Thyroid gland (tissue), 4 donors: ENCODE measurements at places on chromosomes 5 and 9. TPM values are rescaled to one million over a fixed set of nuclear protein-coding genes. Genes with fewer than 3 reads are reported as not detected.
A peak's percentile ranks its signal among the peaks of the same experiment; 100 is the strongest.

TJP2 gene
- total RNA-seq = 200 TPM

DNA sequence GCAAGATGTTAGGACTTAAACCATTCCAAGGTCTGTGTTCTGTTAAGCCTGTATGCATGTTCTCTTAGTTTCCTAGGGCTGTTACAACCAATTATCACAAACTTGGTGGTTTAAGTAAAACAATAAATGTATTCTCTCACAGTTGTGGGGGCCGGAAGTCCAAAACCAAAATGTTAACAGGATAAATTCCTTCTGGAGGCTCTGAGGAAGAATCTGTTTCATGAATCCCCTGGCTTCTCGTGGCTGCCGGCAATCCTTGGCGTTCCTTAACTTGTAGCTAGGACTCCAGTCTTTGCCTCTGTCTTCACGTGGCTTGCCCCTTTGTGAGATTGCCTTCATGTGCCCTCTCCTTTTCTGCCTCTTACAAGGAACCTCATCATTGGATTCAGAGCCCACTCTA lies 30.4 kb downstream of the FEM1C start:
- H3K27ac ChIP-seq = no peak overlapping the region
- H3K4me3 ChIP-seq = no peak overlapping the region
- no peaks in the 10 kb centered on the region for H3K27me3 ChIP-seq
- no peaks in the 10 kb centered on the region for H3K36me3 ChIP-seq

GRCh38 chr5:54312499-54312898 lies 2.1 kb upstream of the ARL15 start:
- H3K4me3 ChIP-seq = no peak overlapping the region
- no peaks in the 10 kb centered on the region for H3K27me3 ChIP-seq
- H3K36me3 ChIP-seq = no peaks in the 10 kb centered on the region
- DNase-seq = no peak

DNA sequence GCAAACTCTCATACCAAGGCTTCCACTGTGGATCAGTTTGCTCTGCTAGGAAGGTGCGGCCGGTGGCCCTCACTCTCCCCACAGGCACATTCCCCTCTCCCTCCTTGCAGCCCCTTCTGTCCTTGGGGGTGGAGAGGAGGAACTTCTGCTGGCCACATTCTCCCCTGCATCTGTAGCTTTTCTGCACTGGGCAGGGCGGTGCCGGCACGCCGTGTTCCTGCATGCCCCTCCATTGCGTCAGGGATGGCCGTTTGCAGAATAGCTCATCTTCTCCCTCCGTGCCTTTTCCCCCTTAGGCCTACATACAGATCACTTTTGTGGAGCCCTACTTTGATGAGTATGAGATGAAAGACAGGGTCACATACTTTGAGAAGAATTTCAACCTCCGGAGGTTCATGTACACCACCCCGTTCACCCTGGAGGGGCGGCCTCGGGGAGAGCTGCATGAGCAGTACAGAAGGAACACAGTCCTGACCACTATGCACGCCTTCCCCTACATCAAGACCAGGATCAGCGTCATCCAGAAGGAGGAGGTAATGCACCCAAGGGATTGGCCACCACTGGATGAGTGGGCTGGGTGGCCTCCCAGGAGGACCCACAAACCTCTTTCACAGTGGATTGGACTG lies 231.5 kb downstream of the DOCK8 start:
- DNase-seq = no peak
- no peak overlapping the region for H3K4me3 ChIP-seq

ZNF879 gene
- 6.6 TPM for total RNA-seq

ZNF366 gene
- 2.7 TPM for total RNA-seq

CDH10 gene
- not detected for total RNA-seq

SPTLC1 gene
- total RNA-seq = 125 TPM

DNA sequence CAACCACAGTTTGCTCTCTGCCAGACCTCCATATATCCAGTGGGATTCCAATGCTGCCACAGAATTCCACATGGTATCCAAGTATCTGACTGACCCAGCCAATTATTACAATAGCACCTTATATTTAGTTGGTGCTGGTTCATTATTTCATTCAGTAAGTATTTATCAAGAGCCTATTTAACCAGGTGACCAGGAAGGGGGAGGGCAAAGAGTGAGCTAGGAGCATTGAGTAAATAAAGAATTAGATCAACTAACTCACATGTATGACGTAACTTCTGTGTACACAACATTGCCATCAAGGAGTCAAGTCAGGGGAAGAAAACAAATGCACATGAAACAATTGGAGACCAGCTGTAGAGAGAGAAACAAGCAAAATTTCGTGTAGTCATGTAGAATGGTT lies 207.1 kb upstream of the PAPPA start:
- H3K4me3 ChIP-seq = no peak overlapping the region
- H3K36me3 ChIP-seq = no peaks in the 10 kb centered on the region
- no peaks in the 10 kb centered on the region for H3K27me3 ChIP-seq
- H3K27ac ChIP-seq = no peak overlapping the region
- H3K4me1 ChIP-seq = no peaks in the 10 kb centered on the region

DNA sequence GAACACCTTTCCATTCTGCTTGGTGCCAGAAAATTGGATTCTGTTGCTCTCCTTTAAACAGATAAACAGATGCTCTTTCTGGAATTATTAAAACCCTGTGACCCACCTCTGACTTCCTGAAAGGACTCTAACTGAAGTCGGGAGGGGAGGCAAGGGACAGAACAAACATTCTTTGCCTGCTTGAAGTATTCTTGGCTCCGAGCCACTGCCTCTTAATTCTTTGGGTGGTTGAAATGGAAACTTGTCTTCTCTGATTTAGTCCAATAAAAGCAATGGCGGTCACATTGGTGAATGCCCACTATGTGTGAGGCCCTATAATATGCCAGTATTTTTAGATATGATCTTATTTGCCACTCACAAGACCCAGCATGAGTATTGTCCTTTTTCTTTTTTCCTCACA lies 236.8 kb downstream of the SLIT3 start:
- peaks cover 44% of the 10 kb centered on the region for H3K4me1 ChIP-seq
- no peaks in the 10 kb centered on the region for H3K36me3 ChIP-seq
- no peak overlapping the region for H3K4me3 ChIP-seq
- DNase-seq = peak; percentile 91

DNA sequence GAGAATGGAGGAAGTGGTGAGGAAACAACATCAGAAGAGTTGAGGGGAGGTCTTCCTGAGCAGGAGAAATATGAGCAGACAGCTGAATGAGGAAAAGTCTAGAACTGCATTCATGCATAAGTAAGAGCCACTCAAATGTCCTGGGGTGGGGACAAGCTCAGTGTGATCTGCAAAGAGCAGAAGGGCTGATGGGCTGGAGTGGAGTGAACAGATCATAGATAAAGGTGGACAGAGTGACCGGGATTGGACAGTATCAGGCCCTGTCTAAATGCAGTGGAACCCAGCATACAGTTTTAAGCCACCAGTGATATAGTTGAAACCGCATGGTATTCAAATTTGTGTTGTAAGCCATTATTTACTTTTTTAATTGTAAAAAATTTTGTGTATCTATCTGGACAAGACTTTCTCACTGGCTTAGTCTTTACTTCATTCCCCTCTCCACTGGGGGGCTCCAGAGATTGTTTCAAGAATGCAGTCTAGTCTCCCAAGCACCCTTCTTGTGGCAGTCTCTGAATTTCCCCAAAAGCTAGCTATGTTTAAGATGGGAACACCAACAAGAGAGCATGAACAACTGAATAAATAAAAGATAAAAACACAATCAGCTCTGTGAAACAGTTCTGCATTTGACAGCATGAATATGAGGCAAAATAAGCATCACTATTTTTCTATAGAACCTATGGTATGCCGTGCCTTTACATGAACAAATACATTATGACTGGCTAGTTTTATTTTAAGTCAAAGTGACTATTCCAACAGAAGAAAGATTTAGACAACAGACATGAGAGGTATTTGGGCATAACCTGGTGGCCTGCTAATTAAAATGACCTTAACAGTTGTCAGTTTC lies 10.7 kb upstream of the STK32A start:
- peak; percentile 55 for DNase-seq
- no peaks in the 10 kb centered on the region for H3K36me3 ChIP-seq
- no peak overlapping the region for H3K27ac ChIP-seq
- no peaks in the 10 kb centered on the region for H3K4me1 ChIP-seq
- no peaks in the 10 kb centered on the region for H3K27me3 ChIP-seq

GRCh38 chr5:133509742-133510079 lies 102.6 kb downstream of the FSTL4 start:
- H3K36me3 ChIP-seq = no peaks in the 10 kb centered on the region
- H3K4me3 ChIP-seq = no peak overlapping the region
- DNase-seq = no peak
- H3K4me1 ChIP-seq = no peaks in the 10 kb centered on the region
- H3K27ac ChIP-seq = no peak overlapping the region

GRCh38 chr5:149223081-149223848 lies 48.4 kb upstream of the AFAP1L1 start:
- H3K27me3 ChIP-seq = no peaks in the 10 kb centered on the region
- DNase-seq = no peak
- H3K4me3 ChIP-seq = no peak overlapping the region
- H3K4me1 ChIP-seq = peaks cover 5% of the 10 kb centered on the region

- H3K4me1 ChIP-seq = no peaks in the 10 kb centered on the region
- H3K27ac ChIP-seq = no peak overlapping the region
- no peak overlapping the region for H3K4me3 ChIP-seq
- no peaks in the 10 kb centered on the region for H3K36me3 ChIP-seq
- DNase-seq = no peak
Measured at GRCh38 chr5:15796557-15796956, 296.6 kb downstream of the FBXL7 start.

TTLL11 gene
- 10.6 TPM for total RNA-seq

ZBED3 gene
- total RNA-seq = 14.9 TPM

TSSK1B gene
- not detected for total RNA-seq

DNA sequence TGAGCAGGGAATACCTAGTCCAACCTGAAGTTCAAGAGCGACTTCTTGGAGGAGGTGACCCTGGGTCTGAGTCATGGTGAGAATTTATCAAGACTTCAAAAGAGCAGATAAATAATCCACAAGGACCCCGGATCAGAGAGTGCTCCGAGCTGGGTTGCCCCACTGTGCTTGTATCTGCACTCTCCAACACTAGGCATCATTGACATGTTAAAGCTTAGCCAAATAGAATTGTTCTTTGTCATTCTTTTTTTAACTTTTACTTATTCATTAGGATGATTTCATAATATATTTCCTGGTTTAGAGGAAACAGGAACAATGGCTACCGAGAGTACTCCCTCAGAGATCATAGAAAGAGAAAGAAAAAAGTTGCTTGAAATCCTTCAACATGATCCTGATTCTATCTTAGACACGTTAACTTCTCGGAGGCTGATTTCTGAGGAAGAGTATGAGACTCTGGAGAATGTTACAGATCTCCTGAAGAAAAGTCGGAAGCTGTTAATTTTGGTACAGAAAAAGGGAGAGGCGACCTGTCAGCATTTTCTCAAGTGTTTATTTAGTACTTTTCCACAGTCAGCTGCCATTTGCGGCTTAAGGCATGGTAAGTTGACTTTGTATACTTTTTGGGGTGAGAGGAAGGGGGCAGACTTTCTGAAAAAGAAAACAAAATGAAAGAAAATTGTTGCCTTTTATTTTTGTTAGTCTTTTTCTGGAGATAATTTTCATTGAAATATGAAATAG lies at the start of gene CARD6:
Gene CARD6 (plus strand): TSS at position 300 of the 738 bp plus-strand sequence. CDS start 16 bp downstream, at position 316.
- H3K36me3 ChIP-seq = no peaks in the 10 kb centered on the region
- no peaks in the 10 kb centered on the region for H3K27me3 ChIP-seq
- H3K4me1 ChIP-seq = peaks cover 13% of the 10 kb centered on the region
- peak within 1 kb of the TSS; percentile 84 for H3K27ac ChIP-seq

C1QTNF2 gene
- 1.1 TPM for total RNA-seq

GRCh38 chr9:127334725-127335124 lies 62.2 kb upstream of the SLC2A8 start:
- H3K36me3 ChIP-seq = no peaks in the 10 kb centered on the region
- H3K27ac ChIP-seq = peak overlapping the region; percentile 73
- DNase-seq = no peak
- H3K27me3 ChIP-seq = no peaks in the 10 kb centered on the region
